ENCODE measurements at places on chromosomes 12 and 14.

DNA sequence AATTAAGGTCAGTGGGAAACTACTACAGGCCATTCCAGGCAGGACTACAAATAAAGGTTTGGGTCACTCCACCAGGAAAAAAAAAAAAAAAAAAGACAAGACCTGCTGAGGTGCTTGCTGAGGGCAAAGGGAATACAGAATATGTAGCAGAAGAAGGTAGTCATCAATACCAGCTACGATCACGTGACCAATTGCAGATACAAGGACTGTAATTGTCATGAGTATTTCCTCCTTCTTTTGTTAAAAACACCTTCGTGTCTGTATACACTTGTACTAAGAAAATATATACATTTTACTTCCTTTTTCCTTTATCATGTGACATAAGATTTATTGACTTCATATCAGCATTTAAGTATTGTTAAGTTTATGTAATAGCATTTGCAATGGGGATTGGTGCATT lies 19.2 kb downstream of the GYS2 start:
- no peak for DNase-seq

DNA sequence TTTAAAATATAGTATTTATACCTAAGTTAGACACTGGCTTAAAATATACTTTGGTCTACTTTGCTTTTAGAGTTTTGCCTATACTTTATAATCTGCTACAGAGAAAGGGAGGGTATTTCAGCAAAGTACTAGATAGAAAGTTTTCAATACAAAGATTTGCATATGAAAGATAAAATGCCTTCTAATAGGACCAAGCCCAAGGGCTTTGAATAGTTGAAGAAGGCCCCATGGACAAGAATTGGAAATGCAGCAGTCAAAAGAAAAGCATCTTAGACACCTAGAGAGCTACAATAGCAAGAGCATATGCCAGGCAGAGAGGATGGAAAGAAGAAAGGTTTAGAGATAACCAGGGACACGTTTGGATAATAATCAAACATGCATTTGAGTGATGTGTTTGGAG lies 83.1 kb upstream of the DNM1L start:
- DNase-seq: no peak

DNA sequence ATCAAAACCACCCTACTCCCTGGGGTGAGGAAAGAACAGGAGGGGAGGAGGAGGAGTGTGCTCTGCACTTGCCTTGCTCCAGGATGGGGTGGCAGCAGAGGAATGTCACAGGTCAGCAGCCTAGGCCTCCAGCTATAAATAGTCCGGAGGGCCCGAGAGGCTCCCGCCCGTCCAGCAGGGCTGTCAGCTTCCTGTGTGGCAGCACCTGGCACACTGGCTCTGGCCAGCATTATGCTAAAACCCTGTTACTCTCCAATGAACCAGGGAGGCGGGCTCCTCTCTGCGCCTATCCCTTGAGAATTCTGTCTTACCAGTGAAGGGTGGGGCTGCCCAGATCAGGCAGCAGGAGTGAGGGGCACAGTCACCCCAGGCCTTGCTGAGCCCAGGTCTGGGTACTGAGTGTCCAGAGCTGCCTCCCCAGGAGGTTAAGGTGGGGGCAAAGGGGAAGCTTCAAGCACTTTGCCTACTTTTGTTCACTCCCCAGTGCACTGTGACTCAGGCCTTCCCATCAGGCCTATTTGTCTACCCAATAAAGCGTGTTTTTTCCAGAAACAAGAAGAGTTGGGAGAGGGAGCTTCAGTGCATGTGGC lies 1.2 kb upstream of the COX14 start:
- DNase-seq: no peak

DNA sequence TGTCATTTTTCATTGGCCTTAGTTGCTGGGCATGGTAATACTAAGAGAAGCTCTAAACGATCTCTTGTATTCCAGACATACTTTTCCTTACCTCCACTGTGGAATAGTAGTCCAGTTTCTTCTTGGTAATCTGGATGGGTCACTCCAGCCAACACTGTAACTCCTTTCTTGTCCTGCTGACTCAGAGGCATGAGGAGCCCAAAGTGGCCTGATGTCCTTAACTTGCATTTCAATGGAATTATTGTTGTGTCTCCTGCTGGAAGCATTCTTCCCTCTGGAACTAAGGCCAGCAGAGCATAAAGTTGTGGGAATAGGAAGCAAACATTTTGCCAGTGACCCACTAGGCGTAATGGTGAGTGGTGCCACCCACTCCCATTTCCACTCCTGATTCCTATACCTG lies 33.1 kb downstream of the DAAM1 start:
- no peak for DNase-seq

GRCh38 chr12:12171991-12172511 lies 94.8 kb downstream of the LRP6 start:
- DNase-seq: peak; percentile 36

DNA sequence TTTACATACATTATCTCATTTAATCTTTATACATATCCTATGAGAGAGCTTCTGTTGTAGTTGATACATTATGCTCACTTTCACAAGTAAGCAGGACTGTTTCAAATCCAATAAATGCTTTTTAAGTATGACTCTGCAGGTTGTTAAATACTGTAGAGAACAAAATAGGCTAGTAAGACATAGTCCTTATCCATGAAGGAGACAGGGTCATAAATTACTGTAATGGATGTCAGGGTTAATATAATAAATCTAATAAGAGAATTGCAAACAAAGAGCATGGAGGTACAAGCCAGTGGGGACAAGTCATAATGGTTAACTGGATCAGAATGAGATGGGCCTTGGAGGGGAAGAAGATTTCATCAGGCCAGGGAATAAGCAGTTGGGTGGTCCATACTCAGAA lies 303.8 kb upstream of the RGS6 start:
- DNase-seq: no peak

DNA sequence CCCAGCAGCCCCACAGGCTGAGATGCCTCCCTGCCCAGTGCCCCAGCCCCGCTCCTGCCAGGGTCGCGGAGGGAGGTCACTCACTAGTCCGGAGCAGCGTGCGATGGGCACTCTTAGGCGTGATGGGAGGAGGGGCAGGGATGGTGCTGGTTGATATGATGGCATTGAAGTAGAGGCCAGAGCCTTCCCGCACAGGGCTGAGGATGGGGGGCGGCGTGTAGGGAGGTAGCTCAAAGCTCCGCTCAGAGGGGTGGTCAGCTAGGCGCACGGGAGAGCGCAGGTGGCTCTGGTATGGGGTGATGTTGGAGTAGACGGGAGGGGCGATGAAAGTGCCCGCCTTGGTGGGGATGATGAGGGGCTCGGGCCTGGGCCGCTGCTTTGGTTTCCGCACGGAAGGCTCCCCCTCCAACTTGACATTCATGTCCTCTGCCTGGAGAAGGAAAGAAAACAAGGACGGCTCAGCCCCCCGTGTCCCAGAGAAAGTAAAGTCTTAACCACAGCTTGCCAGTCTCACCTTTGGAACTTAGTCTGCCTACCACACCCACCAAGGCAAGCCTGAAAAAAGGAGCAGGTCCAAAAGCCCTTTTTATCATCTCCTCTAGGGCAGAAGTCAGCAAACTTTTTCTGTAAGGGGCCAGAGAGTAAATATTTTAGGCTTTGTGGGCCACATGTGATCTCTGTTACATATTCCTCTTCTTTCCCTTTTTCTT lies 15.5 kb upstream of the PNMA1 start:
- DNase-seq: no peak

- no peak for DNase-seq
These were observed 219.2 kb downstream of the PDZRN4 start for GRCh38 chr12:41407232-41407799.

DNA sequence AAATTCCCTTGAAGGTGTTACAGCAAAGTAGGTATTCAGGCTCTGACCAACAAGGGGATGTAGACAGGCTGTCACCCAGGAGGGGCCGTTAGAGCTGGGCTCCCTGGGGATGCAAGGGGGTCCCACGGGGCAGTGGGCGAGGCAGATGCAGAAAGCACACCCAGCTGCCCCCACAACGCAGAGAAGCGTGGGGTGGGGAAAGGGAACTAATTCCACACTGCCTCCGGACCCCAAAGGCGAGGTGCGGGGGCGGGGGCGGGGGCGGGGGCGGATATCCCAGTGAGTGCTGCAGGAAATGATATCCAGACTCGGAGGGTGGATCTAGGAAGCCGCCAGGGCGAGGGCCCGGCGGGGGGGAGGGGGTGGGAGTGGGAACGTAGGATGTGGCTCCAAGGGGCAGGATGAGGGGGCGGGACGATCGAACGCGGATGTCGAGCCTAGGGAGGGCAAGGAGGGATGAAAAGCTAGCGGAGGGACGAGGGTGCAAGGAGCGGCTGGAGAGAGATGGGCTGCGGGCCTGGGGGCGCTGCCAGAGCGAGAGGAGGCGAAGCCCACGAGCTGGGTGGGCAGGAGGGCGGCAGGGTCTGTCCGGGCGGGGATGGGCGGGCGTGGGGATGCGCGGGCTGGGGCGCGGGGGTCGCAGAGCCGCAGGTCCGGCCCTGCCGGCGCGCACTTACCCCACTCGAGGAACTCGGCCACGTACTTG lies 874 bp downstream of the CDC42BPB start:
- DNase-seq: no peak
